ENCODE measurements at places on chromosomes 5 and 9.
A peak's percentile ranks its signal among the peaks of the same experiment; 100 is the strongest.

DNA sequence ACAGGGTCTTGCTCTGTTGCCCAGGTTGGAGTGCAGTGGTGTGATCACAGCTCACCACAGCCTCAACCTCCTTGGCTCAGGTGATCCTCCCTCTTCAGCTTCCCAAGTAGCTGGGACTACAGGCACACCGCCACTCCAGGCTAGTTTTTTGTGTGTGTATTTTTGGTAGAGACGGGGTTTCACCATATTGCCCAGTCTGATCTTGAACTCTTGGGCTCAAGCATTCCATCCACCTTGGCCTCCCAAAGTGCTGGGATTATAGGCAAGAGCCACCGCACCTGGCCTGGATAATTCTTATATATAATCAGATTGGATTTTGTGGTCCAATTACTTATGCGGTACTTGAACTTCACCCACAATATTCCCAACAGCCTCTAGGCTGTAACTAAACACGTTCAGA is 19.8 kb downstream of the CCDC69 start:
- DNase-seq, result no peak

GRCh38 chr9:36141288-36141687 is 4.8 kb downstream of the GLIPR2 start:
- no peak for DNase-seq

DNA sequence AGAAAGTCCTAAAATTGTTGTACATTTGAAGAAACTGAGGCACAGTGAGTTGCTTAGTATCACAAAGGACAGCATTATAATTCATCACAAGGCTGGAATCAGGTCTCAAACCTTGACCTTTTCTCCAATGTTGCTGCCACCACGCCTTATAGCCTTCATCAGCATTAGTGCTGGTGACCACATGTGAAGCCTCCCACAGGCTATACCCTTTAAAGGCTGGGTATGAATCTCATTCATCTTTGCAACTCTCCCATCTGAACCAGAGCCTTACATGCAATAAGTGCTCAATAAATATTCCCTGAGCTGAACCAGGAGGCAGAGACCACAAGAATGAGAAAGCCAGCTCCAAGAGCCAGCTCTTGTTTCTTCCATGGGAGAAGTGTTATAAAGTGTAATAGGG is 104.7 kb downstream of the SPOCK1 start:
- DNase-seq, result no peak

- peak; percentile 81 for DNase-seq
These were observed 15.2 kb downstream of the PTGES start for GRCh38 chr9:129737479-129738274.
